Midbrain (tissue), 1 donor: ENCODE measurements at places on chromosomes 4 and X.

DNA sequence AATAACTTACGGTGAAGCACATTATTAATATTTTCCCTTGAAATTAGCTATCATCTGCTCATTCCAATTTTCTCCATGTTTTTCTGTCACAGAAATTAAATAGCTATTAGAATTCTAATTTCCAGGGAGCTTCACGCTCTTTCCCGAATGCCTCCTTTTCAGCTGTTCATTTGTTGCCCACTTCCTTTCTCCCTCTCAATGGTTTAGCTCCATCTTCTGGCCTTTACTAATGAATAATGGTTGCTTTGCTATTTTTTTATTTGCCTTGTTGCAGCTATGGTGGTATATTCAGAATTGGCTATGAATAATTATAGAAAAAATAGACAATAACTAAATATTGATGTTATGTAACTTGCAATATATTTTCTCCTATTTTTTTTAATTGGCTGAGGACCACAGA lies 70.5 kb downstream of the GRIA2 start:
- DNase-seq: peak; percentile 53

- DNase-seq: no peak
These were observed 262.4 kb downstream of the ADGRA3 start for GRCh38 chr4:22253431-22253830.

DNA sequence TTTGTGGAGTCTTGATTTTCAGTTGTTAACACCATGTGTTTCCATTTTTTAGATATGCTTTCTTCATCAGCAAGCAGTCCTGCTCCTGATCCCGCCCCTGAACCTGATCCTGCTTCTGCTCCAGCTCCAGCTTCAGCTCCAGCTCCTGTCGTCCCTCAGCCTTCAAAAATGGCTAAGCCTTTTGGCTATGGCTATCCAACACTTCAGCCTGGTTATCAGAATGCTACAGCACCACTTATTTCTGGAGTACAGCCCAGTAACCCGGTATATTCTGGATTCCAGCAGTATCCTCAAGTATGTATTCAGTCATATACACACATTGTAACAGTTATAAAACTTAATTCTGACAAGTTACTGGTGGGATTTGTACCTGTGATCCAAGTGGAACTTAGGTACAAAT lies 60.9 kb downstream of the SEC24B start:
- DNase-seq: no peak

DNA sequence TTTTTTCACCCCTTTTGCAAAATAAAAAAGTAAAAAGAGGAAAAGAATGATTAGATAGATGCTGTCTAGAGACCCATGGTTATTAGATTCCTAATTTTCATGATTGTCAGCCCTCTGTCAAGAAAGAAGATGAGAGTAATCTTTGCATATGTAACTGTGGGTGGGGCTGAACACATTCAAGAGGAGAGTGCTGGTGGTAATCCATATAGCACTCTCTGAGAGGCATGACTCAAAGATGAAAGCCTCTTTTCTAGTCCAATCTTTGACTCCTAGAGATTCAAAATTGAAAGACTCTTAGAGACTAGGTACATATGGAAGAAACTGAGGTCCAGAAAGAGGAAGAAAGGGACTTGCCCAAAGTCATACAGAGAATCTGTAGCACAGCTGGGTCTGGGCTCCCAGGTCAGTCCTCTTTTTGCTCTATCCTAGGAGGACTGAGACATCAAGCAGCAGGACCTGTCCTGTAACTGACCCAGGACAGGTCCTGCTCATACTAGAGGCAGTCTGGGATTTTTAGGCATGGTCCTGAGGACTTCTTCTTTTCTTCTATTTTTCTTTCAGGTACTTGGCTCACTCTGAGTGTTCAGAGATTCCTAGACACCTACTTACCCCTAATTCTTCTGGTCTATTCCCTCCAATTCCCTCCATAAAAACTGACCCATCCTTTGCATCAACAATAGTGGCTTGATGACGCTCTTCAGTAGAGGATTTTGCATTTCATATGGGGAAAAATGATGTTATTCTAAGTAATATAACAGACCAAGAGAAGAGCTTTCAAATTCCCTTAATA lies 23.8 kb downstream of the VSIG4 start:
- DNase-seq: no peak

DNA sequence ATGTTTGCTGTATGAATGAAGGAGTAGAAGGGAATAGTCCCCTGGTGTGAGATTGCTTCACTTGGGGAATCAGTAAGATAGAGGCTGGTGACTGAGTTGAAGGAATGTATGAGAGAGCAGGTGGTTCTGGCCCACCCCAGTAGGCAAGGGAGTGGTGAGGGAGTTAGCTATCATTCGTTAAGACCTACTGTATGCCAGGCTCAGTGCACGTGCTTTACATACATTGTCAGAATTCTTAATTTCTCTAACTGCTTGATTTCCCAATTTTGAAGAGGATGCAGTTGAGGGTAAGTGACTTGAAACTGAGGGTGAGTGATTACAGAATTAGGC lies 700 bp downstream of the VMA21 start:
- DNase-seq: no peak
